ENCODE measurements at places on chromosomes 7 and 10.

DNA sequence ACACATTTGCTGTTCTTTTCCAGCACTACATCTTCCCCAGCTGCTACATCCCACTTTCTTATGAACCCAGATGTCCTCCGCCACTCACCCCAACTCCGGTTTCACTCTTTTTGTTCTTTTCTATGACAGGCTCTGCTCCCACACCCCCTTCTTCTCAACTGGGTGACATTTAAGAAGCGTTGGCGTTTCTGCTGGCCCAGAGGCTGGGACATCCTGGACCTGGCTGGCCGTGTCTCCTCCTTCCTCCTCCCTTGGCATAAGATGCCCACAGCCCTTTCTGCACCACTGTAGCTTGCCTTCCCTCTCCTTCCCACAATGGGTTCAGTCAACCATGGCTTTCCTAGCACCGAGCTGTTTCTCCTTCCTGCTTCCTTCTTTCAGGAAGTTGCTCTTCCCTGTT lies 9.4 kb upstream of the CALML5 start:
- DNase-seq = no peak

DNA sequence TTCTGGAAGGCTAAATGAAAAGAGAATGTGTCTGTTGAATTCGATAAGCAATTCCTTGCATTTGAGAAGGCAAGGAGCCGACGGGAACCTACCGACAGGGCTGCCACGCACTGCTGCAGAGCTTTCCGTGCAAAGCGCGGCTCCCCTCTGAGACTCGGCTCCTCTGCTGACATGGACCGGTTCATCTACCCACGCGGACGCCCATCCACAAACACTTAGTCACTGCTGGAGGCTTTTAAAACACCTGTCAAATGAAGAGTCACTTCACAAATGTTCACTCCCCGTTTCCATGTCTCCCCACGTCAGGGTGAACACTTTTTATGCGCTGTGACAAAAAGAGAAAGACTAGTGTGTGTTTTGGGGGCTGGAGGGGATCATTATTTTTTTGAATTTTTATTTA lies 32.0 kb downstream of the AMZ1 start:
- no peak for DNase-seq

- no peak for DNase-seq
Observed at GRCh38 chr10:49066944-49067730, 48.2 kb downstream of the VSTM4 start.

DNA sequence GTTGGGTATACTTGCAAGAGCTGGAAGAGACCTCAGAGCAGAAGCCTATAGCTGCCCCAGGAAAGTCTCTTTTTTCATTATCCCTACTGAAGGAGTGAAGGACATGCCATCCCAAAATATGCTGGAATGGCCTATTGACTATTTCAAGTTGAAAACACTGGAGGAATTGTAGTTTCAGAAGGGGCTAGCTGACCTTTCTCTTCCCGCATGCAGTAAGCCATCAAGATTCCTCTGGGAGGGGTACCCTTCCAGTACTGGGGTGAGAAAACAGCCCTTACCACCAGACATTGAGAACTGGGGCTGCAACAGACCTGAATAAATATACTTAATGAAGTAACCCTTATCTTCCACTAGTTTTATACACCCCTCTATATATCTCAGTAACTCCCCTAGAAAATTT lies 41.7 kb downstream of the CHCHD3 start:
- no peak for DNase-seq

DNA sequence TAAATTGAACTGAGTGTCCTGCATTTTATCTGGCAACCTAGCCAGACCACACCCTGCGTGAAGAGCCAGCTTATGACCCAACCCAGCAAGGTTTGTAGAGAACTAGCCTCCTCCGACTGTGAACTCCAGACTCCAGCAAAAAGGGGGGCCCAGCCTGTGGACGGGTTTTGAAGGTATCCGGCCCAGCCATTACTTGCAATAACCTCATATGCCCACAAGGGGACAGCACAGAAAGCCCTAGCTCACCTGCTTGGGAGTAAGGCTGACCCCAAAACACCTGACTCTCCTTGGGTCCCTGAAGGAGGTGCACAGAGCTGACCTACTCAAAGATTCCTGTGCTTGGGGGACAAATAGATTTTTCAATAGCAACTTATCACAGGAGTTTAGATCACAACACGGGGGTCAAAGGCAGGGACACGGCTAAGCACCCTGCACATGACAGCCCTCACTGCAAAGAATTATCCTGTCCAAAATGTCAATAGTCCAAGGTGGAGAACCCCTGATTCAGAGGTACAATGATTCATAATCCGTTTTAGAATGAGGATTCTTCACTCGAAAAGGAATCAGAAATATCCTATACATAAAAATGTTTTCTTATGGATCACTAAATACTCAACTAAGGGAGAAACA lies 4.6 kb downstream of the TRPV6 start:
- DNase-seq = no peak

DNA sequence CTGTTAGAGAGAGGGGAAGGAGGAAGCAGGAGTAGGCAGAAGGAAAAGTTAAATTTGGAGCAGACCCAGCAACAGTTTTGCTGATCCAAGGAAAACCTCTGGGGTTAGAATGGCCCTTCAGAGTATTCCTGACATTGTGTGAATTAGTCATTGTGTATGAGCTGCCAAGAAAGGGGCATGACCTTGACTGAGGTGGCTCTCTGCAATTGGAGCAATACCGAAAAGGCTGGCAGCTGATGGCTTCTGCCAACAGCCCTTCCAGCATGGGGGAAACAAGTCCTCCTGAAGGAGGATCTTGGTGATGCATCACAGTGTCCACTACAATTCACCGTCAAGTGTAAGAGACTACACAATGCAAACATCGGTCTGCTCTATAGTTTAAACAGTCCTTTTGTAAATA lies 20.6 kb upstream of the WASL start:
- peak; percentile 60 for DNase-seq
